ENCODE measurements at places on chromosomes 7 and 10.
A peak's percentile ranks its signal among the peaks of the same experiment; 100 is the strongest.

DNA sequence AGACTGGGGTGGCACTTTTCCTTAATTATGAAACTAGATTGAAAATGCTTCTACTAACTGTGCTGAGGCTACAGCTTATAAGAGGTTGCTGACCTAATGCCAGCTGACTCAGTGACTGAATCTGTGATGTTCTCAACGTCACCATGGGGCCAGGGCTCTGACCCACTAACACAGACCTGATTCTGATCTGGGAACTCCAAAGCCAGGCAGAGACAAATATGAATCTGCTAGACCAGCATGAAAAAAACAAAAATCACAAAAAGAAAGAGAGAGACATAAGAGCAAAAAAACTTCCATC is 16.1 kb downstream of the USP6NL start:
- no peak for DNase-seq

DNA sequence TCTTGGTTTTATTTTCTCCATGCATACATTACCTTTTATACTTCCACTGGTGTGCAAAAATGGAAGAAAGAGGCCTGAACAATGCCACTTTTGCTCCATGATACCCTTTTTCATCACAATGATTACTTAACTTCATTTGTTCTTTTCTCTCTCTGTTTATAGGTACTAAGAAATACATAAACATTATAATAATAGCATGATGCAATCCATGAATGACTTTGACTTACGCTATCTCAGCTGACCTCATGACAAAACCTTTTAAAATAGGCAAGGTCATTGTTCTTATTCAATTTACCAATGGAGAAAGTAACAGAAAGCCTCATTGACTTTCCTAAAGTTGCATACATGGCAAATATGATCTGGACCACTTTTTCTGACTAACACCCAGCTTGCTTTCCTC is 105.1 kb upstream of the ZEB1 start:
- no peak for DNase-seq

DNA sequence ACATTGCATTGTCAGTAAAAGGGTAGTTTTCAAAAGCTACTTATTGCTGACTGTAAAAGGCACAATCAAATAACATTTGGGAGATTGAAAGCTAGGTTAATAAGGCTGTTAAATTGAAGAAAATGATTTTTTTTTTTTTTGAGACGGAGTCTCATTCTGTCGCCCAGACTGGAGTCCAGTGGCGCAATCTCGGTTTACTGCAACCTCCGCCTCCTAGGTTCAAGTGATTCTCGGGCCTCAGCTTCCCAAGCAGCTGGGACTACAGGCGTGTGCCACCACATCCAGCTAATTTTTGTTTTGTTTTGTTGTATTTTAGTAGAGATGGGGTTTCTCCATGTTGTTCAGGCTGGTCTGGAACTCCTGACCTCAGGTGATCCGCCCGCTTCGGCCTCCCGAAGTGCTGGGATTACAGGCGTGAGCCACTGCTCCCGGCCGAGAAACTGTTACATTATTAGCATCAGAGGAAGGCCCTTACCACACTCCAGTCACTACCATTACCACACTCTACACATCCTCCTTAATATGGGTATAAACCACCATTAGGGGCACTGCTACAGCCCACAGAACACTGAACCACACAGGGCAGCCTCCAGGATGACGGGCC is 1.0 kb downstream of the CYP51A1 start:
- DNase-seq, result no peak

DNA sequence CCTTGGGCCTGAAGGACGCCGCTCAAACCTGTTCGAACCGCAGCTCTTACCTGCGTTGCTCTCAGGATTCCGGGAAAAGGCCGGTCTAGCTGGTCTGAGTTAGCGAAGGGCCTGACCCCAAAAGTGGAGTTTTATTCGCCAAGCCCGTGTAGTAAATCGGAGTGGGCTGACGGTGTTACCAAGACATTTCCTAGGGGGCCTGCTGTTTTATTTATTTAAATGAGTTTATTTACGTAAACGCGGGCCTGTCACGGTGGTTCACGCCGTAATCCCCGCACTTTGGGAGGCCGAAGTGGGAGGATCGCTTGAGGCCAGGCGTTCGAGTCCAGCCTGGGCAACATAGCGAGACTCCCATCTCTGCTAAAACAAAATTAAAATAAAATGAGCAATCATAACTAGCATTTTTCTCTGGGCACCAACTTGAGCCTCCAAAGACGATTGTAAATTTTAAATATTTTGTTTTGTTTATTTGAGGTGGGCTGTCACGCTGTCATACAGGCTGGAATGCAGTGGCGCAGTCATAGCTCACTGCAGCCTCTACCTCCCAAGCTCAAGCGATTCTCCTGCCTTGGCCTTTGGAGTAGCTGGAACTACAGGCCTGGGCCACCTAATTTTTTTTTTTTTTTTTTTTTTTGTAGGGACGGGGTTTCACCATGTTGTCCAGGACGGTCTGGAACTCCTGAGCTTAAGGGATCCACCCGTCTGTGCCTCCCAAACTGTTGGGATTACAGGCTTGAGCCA is 903 bp downstream of the ZNF655 start:
- no peak for DNase-seq

- no peak for DNase-seq
Measured at GRCh38 chr10:89829262-89829886, 128.0 kb downstream of the KIF20B start.

- DNase-seq, result no peak
Measured at GRCh38 chr10:102501201-102502028, 1.1 kb downstream of the ACTR1A start.

GRCh38 chr7:70771451-70771850 is 360.5 kb upstream of the GALNT17 start:
- no peak for DNase-seq

DNA sequence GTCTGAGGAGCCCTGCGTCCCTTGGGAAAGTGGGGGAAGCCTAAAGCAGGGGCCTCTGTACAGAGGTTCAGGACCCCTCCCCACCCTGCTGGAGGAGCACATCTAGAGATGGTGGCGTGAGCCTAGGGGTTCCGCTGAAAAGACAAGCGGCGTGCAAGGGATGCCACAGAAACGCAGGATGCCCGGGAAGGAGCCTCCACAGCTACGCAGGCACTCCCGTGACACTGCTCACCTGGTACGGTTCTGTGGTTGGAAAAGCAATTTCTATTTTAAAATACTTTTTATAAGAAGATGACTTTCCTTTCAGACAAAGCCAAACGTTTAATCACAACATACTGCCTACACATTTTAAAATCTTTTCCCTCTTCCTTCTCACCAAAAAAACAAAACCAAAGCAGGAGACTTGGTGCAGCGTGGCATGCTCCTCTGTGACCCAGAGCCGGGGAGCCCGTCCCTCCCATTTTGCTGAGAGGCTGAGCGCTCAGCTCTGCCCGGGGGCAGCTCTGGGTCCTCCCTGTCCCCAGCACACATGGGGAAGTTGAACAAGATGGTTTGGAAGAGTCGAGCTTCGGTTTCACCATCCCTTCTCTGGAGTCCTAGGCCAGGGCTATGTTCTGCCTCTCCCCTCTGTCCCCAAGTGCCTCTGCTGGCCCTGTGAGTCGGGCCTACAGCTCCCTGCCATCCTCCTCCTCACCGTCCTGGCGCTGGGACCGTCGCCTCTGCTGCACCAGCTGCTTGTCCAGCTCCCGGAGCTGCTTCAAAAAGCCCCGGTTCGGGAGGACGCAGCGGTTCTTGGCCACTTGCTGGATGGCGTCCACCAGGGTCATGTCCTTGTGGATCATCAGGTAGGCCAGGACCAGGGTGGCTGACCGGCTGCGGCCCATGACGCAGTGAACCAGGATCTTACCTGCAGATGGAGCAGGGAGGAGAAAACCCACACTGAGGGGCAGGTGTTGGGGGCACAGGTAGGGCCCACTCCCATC is 74.0 kb upstream of the SAMD8 start:
- DNase-seq, result peak; percentile 34

- no peak for DNase-seq
Measured at GRCh38 chr7:22564511-22565045, 64.6 kb upstream of the STEAP1B start.

- DNase-seq, result no peak
Measured at GRCh38 chr7:127667017-127667670, 15.2 kb downstream of the SND1 start.

DNA sequence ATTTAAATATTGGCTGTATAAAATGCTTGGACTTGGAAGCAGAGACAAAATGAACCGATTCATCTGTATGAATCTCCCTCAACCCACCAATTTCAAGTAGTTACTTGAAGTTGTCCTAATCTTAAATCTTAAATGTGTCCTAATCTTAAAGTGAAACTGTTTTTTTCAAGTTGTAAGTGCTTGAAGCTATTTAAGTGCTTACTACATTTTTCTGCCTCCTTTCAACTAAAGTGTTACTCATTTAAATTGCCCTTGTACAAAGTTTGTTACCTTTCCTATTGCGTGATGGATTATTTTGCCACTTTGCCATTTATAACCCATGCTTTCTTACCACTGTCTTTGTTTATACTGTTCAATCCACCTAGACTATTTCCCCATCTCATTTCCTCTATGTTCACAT is 2.8 kb downstream of the BCAP29 start:
- DNase-seq, result no peak

- DNase-seq, result no peak
Measured at GRCh38 chr7:94440451-94441039, 45.9 kb downstream of the COL1A2 start.

DNA sequence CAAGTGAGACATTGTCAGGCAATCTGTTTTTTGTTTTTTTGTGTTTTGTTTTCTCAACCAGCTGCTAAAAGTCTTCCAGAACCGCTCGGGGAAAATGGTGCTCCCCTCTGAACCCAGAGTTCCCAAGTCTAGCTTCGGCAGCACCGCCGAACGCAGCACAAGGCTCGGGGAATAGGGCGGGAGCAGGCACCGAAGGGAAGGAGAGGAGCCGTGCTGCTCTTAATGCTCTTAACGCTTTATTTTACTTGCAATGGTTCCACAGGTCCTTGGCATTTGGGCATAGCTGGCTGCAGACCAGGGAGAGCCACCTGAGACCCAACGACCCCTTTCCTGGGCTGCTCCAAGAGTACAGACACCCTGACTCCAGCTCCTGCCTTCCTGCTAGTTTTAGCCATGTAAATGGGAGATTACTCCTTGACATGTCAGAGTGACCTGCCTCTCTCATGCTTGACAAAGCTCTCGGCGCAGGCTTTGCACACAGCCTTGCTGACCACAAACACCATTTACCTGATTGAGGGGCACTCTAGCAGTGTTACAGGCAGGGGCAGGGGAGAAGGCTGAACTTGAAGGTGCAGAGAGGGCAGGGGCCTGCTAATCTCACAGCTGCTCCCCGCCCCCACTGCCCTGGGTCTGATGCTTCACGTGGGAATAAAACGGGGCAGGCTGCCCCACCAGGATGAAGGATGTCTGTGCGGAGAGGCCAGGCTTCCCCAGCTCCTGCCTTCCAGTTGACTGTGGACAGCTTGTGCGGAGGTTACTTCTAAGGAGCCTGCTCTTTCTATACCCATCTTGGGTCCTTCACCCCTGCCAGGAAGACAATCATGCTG is 58.6 kb upstream of the EFCAB10 start:
- DNase-seq, result no peak

GRCh38 chr7:24702755-24703154 is 54.5 kb downstream of the GSDME start:
- no peak for DNase-seq

DNA sequence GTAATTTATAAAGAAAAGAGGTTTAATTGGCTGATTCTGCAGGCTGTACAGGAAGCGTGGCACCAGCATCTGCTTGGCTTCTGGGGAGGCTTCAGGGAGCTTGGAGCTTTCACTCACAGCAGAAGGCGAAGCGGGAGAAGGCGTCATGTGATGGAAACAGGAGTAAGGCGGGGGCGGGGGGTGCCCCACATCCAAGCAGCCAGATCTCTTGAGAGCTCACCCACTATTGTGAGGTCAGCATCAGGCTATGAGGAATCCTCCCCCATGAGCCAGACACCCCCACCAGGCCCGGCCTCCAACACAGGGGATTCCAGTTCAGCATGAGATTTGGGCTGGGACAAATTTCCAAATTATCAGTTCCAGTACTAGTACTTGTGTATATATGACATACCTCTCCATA is 46.2 kb downstream of the WDR37 start:
- DNase-seq, result no peak

GRCh38 chr7:38274486-38274885 is 1.1 kb upstream of the TARP start:
- DNase-seq, result no peak

- DNase-seq, result no peak
Measured at GRCh38 chr10:119190954-119191785, 12.6 kb upstream of the PRDX3 start.

DNA sequence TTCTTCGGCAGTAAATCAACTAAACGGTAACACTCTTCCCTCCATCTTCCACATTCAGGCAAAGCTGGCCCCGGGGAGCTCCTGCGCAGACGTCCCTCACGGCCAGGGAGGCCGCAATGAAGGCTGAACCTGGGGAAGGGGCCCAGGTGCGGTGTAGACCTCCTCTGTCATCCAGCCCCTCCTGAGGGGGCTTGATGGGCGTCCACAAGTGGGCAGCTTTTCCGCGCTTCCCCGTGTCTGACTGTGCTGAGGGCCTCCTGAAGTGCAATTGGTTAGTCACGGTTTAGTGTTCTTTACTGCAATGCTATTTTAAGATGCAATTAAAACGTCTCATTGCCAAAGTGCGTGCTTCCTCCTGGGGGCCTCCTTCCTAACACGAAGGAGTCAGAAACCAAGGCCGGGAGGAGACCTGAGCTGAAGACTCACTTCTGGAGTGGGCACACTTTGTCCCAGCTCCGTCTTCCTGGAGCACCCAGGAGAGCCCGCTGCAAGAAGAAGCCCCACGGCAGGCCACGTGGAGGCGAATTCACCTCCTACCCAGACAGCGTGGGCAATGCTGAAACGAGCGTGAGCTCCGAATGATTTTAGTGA is 173.3 kb downstream of the ELFN1 start:
- no peak for DNase-seq

DNA sequence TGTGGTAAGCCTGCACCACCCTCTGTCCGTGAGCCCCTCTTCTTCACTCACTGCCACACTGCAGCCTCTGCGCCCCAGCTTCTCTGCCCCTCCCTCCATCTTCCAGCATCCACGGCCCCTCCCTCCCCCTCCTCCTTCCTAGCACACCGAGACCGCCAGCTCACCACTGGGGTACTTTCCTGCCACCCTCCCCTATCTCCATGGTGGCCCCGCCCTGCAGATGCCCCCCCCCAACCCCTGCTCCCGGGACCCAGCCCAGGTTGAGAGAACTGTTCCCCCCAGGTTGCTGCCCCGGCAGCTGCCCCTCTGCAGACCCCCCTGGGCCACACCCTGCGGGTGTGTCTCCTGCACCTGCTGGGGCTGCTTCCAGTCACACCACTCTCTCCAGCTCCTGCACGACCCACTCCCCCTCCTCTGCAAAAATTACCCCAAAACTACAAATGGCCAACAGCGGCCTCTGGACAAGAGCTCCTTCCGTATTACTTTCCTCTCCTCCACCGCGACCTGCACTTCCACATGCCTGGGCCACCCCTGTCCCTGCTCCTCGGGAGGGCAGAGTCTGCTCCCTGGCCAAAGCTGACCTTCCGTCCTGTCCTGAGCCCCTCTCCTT is 209.2 kb upstream of the PPP2R2D start:
- DNase-seq, result no peak

GRCh38 chr10:112202561-112203241 is 19.1 kb upstream of the GPAM start:
- DNase-seq, result no peak

GRCh38 chr10:78871796-78872195 is 197.0 kb upstream of the ZMIZ1 start:
- DNase-seq, result no peak

Data from nucleus accumbens (tissue), 56 donors.